ENCODE measurements at places on chromosomes 2 and 18.

DNA sequence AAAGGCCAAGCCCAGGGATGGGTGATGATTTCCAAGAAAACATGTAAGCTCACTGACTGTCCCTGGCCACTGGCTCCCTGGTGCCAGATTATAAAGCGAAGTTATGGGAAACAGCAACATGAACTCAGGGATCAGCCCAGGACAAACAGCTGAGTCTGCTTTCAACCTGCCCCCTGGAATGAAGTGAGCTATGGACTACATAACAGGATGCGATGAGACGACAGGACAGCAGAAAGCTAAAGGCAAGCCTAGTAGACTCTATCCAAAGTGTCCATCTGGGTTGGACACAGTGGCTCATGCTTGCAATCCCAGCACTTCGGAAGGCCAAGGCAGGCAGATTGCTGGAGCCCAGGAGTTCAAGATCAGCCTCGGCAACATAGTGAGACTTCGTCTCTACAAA lies 16.6 kb upstream of the KCMF1 start:
- DNase-seq: no peak

GRCh38 chr2:68837861-68838341 lies 33.3 kb downstream of the BMP10 start:
- DNase-seq: no peak

DNA sequence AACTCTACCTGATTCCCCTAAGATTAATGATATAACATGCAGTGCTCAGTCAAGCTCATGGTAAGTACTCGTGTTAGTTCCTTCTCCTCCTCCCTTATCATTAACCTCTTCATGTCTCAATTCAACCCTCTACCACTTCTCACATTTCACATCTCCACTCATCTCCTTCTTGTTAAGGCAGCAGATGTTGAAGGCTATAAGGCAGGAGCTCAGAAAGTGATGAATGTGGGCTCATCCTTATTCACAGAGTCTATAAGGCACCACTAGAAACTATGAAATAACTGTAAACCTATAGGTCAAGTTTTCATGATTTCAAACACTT lies 56.0 kb downstream of the CLHC1 start:
- DNase-seq: no peak

DNA sequence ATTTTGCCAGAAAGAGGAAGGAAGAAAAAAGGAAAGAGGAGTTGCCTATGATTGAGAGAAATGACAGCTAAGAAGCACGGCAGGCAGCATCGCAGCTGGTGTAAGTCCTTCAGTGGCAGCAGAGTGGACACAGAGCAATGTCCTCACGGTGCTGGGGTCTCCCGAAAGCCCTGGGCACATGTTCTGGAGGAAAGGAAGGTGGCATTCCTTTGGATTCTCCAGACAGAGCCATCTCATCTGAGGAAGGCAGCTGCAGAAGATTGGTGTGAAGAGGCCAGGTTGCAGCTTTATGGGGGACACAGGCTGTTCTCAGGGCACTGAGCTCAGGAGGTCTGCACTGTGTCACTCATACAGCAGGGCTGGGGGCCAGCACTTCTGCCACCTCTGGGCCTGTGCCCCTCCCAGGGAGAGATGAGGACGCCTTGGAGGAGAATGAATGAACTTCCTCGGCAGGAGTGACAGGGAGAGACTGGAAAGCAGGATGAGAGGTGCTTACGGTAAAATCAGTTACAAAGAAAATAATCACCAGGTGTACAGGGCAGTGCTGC lies 252.0 kb upstream of the MYT1L start:
- no peak for DNase-seq

DNA sequence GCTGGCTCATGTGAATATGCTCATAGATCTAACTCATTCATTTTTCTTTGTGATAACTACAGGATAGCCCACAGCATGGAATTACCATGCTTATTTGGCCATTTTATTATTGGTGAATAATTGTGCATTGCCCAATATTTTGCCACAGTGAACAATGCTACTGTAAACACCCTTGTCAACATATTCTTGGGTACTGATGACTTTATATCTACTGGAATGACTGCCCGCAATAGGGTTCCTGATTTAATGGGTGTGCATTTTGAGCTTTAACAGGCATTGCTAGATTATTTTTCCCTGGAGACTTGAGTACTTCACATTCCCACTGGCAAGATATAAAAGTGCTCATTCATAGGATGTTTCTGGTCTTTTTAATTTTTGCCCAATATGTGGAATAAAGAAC lies 42.7 kb upstream of the EVA1A start:
- DNase-seq: no peak

Data from body of pancreas (tissue), 4 donors.